ENCODE measurements at places on chromosomes 7 and 10. TPM values are rescaled to one million over a fixed set of nuclear protein-coding genes. Genes with fewer than 3 reads are reported as not detected.

GRCh38 chr7:156929789-156930539 is 19.5 kb upstream of the NOM1 start:
- no peak for DNase-seq

- DNase-seq, result no peak
These were observed 56.6 kb downstream of the TASOR2 start for GRCh38 chr10:5741276-5741675.

- peak; percentile 41 for DNase-seq
These were observed 1.2 kb upstream of the SGCE start for GRCh38 chr7:94656925-94657731.

GPC2 gene
- 0.43 TPM for total RNA-seq

PPP1R3C gene
- 109 TPM for total RNA-seq

CHRM2 gene
- 28.9 TPM for total RNA-seq

GRCh38 chr7:1645476-1645875 is 24.6 kb upstream of the ELFN1 start:
- DNase-seq, result no peak

- DNase-seq, result peak; percentile 28
These were observed 7.6 kb downstream of the LZTS2 start for GRCh38 chr10:101007099-101007711.

- DNase-seq, result peak; percentile 76
These were observed 2.6 kb upstream of the PCBD1 start for GRCh38 chr10:70890917-70891431.

DNA sequence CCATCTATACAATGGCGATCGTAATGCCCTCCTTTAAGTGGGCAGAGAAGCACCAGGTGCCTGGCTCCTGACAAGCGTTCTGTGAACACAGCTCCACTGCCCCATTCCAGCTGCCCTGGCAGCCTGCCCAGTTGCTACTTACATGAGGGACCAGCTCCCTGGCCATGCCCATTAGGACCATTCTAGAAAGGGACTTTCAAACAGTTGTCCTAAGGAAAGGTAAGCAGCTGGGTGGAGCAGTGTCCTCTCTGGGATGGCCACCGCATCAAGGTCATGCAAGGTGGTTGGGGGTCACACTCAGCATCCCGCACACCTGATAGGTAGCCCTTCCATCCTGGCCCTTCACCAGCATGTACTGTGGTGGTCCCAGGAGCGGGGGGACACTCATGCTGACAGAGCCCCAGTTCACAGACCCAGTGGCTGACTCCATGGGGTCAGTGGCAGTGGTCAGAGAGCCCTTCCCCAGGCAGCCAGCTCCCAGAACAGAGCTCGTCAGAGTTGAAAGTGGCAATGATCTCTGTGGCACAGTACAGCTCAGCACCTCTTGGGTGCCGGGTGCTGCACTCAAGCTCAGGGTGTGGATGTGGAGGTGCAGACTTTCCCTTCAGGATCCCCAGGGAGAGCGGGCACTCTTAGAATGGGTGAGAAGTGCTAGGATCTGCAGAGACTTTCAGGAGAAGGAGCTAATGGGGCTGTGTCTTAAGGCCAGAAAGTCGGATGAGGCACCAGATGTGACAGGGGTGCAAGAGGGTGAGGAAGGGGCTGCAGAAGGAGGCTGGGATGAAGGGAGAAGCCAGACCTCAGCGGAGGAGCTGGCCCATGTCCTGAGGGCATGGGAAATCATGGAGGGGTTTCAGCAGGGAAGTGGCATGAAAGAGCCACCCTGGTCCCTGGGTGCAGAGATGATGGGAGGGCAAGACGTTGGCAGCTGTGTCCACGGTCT is 10.9 kb downstream of the MMRN2 start:
- no peak for DNase-seq

DNA sequence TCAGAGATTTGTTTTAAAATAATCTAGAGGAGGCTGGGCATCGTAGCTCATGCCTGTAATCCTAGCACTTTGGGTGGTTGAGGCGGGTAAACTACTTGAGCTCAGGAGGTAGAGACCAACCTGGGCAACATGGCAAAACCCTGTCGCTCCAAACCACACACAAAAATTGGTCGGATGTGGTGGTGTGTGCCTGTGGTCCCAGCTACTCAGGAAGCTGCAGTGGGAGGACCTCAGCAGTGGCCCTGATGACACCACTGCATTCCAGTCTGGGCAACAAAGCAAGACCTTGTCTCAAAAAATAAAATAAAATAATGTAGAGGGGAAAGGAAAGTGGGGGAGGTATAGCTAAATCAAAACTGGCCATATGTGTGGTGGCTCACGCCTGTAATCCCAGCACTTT is 13.9 kb upstream of the PPP3CB start:
- no peak for DNase-seq

- no peak for DNase-seq
These were observed 144.2 kb upstream of the VSTM2A start for GRCh38 chr7:54397836-54398612.

DNA sequence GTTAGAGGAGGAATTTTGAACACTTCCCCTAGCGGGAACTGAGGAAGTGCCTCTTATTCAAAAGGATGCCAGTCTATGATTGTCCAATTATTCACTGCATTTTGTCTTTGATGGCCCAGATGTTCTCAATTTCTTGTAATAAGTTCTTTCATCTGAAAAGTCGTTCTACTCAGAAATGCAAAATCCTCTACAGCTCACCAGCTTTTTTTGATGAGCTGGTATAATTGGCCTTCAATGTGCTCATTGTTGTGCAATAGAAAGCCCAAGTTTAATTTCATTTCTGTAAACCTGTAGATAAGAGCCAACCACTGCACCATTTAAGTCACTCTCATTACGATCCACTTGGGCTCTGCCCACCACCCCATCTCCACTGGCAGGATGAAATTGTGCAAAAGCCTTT is 978.7 kb upstream of the AUTS2 start:
- no peak for DNase-seq

DNA sequence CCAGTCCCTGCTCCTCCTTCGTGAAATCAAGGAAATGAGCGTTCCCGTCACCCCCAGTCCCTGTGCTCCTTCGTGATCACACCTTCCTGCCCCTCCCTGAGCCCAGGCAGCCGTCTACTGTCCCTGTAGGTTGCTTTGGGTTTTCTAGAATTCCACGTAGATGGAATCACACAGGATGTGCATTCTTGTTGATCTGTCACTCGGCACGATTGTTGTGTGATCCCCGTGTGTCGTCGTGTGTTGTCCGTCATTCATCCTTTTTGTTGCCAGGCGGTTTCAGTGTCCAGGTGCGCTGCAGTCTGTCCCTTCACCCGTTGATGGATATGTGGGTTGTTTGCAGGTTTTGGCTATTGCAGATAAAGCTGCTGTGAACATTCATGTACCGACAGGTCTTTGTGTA is 9.4 kb downstream of the MTG1 start:
- no peak for DNase-seq

DNA sequence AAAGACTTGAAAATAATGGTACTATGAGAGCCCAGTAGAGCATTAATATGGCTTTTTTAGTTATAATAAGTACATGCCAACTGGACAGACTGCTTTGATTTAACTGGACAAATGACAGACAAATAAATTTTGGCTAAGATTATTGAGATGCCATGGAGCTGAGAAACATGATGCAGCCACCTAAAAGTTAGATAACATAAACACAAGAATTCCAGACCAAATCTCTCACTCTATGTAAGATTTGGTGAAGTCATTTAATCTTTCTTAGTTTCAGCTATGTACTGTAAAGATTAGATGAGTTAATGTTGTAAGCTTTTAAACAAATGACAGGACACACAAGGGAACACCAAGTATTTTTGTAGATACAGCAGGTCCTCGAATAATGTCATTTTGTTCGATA is 118.2 kb downstream of the CACNA2D1 start:
- DNase-seq, result peak; percentile 32

DNA sequence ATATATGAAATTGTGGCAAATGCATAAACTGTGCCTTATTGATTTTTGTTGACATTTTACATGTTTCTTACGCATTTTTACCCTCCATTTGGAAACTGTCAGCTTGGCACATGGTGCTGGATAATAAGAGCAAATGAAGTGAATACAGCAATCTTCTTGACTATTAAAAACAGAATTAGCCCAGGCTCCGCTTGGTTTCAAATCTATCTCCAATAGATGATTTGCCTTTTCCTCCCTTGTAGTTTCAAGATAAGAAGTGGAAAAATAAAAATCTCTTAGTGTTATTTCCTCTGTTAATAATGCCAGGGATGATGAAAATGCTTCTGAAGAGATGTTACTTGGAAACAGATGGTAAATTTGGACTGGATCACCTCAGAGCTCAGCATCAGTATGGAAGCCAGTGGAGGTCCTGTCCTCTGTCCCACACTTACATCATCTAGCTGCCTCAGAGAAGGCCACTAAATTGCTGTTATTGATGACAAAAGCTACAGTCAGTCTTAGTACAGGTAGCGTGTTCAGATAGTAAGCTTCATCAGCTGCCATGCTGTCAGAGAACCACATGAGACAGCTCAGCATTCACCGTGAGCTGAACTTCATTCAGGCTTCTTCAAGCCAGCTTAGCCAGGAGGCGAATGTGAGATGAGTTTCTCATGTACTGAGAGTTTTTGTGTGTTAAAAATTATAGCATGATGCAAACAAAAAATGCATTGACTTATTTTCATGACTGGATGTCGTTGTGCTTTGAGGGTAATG is 246.8 kb downstream of the CELF2 start:
- no peak for DNase-seq

GRCh38 chr7:37540917-37541316 is 92.3 kb upstream of the ELMO1 start:
- no peak for DNase-seq

- peak; percentile 61 for DNase-seq
These were observed 2.0 kb downstream of the JCAD start for GRCh38 chr10:30057421-30057841.

DNA sequence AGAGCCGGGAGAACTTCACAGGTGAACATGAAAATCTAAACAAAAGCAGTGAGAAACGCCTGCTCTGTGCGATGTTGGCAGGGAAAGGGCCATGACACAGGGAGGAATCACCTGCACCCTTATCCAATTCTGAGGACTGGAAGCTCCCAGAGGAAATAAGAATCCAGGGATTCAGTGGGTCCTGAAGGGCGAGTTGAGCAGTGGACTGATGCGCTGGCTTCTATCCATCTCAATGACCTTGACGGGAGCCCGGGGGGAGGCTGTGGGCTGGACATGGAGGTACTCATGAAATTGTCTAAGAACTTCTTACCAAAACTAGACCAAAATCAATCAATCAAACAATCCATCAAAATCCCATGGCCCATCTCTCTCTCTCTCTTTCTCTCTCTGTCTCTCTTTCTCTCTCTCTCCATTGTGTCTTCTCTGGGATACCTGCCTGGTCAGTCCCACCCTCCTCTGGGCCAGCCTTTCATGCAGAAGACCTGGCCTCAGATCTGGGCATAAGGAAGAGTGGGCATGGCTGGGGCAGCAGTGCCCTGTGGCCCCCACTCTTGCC is 7.2 kb downstream of the CPXM2 start:
- no peak for DNase-seq

DNA sequence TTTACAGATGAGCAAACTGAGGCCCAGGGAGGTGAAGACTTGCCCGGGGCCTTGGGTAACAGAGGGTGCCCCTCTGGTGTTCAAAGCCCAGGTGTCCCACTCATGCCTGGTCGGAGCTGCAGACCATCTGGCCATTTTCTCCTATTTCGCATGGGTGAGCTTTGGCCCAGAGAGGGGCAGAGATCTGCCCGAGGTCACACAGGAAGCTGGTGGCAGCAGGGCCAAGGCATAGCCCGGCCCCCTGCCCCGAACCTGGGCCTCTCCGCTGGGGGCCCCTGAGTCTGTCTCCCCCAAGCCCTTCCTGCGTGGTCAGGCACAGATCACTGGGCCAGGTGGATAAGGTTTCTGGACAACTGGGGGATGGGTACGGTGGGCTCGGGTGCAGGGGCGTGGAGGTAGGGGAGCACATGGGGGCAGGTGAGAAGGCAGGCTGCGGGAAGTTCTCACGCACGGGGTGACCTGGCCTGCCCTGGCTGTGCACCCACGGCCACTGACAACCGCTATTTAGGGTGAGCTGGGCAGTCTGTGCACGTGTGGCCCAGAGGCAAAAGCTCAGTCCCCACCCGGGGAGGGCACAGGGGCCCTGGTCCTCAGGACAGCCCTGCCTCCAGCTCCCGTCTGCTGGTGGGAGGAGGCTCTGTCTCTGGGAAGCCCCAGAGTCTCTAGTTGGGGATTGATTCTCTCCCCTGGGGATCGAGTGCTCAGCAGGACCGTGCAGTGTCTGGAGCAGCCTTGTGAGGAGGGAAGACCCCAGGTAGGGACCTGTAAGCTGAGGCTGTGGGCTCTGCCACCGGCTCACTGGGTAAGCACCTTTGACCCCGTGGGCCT is 68.6 kb downstream of the UNCX start:
- no peak for DNase-seq

AGR2 gene
- total RNA-seq, result not detected

TMEM236 gene
- total RNA-seq, result under 0.01 TPM
